ENCODE measurements at places on chromosomes 1 and 21.
A peak's percentile ranks its signal among the peaks of the same experiment; 100 is the strongest.

- no peak for DNase-seq
These were observed 5.1 kb upstream of the BRDT start for GRCh38 chr1:91944087-91944486.

- DNase-seq, result no peak
These were observed 98.0 kb upstream of the DNAH14 start for GRCh38 chr1:224831501-224831900.

GRCh38 chr1:98051065-98051675 is 130.3 kb upstream of the DPYD start:
- DNase-seq, result peak; percentile 67

DNA sequence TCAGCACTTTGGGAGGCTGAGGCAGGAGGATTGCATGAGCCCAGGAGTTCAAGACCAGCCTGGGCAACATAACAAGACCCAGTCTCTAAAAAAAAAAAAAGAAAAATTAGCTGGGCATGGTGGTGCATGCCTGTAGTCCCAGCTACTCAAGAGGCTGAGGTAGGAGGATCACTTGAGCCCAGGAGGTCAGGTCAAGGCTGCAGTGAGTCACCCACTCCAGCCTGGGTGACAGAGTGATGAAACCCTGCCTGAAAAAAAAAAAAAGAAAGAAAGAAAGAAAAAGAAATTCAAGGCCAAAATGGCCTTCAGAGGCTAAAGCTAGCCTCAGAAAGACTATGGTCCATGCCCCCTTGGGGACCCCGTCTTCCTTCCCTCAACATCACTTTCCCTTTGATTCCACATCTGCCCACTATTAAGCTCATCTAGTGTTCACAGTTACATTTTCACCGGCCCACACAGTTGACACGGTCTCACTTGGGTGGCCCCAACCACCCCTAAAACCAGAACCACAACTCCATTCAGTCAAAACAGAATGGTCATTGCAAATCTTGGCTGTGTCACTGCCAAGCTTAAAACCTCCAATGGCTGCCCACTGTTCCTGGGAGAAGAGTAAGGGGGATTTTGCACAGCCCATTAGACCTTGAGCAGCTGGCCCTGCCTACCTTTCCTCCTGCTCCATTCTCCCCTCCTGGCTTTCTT is 2.1 kb upstream of the CAPN8 start:
- DNase-seq, result no peak

DNA sequence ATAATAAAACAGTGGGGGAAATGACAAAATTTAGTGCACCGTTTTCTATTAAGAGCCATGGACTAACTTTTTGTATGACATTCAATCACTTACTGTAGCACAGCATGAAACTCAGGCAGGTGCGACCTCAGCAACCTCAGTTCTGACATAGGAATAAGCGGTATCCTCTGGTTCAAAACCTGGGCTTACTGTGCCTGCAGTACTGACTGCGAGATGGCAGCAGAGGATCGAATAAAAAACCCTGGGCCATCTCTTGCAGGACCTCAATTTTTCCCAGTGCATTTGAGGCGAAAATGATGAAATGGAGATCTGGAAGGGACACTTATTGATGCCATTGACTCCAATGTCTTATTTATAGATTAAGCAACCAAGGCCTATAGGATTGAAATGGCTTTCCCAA is 214.7 kb downstream of the ADGRL2 start:
- no peak for DNase-seq

DNA sequence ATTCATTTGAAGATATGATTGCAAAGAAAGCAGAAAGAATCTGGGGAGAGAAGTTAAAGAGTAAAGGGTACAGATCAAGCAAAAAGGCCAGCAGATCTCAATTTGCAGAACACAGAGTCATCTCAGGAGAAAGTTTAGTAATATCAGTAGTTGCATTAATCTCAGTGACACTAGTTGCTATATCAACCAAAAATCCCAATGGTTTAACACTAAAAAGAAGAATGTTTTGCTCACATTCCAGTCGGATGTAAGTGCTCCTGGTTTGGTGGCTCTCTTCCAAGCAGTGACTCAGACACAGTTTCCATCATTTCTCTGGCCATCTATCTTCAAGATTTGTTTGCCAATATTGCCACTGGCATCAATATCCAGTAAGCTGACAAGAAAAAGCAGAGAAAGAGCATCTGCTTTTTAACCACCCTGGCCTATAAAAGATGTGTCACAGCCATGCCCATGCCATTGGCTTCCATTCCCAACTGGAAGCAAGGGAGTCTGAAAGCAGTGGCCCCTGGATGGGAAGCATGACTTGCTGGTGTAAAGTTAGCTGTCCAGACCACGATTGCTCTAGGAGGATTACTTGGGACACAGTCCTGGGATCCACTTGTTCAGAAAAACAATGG is 45.5 kb upstream of the AIM2 start:
- no peak for DNase-seq

- DNase-seq, result no peak
These were observed 93.3 kb upstream of the COG2 start for GRCh38 chr1:230548997-230549396.

- no peak for DNase-seq
These were observed 99.1 kb downstream of the ASTN1 start for GRCh38 chr1:177065430-177065829.

DNA sequence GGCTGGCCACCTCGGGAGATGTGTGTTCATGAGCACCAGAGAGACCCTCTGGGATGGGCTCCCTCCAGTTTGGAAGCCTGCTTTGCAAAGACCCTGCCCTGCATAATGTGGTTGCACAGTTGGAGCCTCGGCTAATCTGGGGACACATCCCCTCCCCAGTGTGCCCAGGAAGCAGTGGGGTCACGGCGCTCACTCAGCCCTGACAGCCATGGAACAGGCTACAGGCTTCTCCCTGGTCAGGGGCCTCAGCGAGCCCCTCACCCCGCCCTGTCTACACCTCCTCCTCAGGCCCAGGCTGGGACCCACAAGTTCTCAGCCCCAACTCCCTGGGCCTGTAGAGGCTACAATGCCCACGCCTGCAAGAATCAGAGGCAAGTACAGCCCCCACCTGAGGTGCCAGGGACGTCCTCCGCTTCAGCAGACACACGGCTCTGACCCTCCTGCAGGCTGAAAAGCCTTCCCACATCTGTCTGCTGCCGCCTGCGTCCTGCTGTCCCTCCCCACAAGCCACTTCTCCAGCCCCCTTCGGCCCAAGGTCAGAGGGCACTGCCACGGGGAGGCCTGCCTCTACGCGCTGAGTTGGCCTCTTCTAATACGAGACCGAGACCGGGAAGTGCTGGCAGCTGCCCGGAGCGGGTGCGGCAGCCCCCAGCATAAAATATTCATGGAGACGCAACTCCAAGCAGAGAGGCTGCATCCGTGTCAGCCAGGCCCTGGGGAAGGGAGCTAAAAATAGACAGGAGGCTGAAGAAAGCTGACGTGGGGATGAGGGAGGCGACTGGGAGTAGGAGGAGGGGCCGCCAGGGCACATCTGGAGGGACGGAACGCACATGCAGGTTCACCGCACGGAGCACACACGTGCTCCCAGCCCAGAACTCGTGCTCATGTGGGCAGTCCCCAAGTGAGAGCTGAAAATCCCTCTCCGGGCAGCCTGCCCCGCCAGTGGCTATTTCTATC is 15.2 kb upstream of the GPR153 start:
- no peak for DNase-seq
